ENCODE measurements at places on chromosomes 2 and 18.

DNA sequence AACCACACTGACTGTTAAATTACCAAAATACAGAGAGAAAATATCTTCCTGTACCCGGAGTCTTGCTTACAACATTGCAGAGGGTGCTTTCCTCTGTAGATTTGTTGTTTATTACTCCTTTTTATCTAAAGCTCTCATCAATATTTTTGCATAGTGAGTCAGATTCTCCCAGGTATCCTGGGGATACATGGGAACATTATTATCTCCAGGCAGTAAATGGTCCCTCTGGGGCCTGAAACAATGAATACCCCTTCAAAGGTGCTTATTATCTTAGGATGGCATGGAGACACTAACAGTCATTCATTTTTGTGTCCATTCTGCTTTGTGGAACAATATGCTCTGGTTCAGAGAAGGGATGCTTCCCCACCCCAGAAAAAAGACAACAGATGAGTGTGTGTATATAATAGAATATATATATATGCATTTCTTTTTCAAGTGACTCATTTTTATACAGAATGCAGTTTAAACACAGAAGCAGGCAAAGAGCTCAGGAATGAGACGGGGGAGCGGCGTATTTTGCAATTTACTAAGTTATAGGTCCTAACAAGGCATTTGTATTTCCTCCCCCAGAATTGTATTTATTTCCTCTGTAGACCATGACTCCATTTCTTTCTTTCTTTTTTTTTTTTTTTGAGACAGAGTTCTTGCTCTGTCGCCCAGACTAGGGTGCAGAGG is 424.8 kb upstream of the ZEB2 start:
- no peak for DNase-seq

- no peak for DNase-seq
Measured at GRCh38 chr2:19125901-19126680, 232.3 kb downstream of the OSR1 start.

- DNase-seq: no peak
Measured at GRCh38 chr2:233241803-233242202, 9.7 kb upstream of the ATG16L1 start.

GRCh38 chr2:222861411-222862105 is 722 bp downstream of the ACSL3 start:
- DNase-seq: peak; percentile 6

DNA sequence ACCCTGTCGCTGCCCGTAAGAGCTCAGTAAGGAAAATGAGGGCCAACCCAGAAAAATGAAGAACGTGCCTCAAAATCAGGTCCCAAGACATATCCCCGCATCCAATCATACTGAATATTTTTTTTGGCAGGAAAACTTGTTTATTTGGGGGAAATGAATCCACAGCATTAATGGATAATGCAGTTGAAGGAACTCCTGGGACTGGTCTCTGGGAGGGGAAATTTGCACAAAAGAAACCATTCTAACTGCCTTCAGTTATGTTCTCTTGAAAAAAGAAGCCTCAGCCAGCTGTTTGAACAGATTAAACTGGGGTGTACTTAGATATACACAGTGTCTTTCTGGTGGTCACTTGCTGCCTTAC is 61.3 kb downstream of the SPRED2 start:
- DNase-seq: no peak

- no peak for DNase-seq
Measured at GRCh38 chr2:239103125-239104098, 255.5 kb downstream of the TWIST2 start.

- no peak for DNase-seq
Measured at GRCh38 chr2:10759151-10759714, 37.8 kb downstream of the ATP6V1C2 start.

DNA sequence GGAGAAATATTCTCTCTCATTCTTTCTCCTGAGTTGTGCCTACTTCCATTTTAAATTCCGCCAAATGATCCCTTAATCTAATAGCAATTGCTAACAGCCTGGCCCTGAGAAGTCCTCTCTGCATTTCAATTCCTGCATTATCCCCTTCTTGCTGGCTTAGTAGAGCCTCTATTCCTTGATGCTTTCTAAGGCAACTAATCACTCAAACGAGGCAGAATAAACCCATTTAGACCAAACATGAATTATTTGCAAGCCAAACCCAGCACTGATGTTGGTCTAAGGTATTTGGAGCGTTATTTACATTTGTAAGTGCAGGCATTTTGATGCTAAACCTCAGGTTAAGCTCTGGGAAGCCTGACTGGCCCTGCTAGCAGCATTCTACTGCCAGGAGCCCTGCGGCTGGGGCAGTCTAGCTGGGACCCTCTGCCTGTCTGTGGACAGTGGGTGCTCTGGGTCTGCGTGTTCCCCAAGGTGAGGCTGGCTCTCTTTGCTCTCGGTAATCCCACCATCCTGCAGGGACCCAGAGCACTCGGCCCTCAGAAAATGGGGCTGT is 173.1 kb upstream of the HS6ST1 start:
- DNase-seq: no peak

- no peak for DNase-seq
Measured at GRCh38 chr2:38190542-38191218, 114.7 kb upstream of the CYP1B1 start.

DNA sequence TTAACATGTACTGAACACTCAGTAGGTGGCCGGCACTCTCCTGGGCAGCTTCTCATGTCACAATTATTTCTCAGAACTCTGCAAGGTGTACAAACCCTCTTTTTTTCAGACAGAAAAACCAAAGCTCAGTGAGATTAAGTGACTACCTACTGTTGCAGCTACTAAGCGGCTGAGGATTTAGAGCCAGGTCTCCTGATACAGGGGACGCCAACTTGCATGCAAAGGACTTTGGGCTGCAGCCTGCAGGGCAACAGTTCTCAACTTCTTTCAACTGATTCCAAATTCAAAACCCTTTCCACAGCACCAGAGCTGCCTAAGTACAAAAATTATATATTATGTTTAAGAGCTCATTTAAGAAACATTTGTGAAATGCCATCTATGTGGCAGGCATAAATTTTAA is 177.6 kb downstream of the SUCLG1 start:
- no peak for DNase-seq

Measured in stimulated activated CD8-positive, alpha-beta memory T cell treated with anti-CD3 and anti-CD28 coated beads, Interleukin-4, amount 100 ng/mL, for 1 hour (primary cell).